ENCODE measurements at places on chromosomes 3 and 15.
A peak's percentile ranks its signal among the peaks of the same experiment; 100 is the strongest.

- peak; percentile 53 for DNase-seq
Measured at GRCh38 chr15:51751697-51752683, 593 bp downstream of the TMOD2 start.

DNA sequence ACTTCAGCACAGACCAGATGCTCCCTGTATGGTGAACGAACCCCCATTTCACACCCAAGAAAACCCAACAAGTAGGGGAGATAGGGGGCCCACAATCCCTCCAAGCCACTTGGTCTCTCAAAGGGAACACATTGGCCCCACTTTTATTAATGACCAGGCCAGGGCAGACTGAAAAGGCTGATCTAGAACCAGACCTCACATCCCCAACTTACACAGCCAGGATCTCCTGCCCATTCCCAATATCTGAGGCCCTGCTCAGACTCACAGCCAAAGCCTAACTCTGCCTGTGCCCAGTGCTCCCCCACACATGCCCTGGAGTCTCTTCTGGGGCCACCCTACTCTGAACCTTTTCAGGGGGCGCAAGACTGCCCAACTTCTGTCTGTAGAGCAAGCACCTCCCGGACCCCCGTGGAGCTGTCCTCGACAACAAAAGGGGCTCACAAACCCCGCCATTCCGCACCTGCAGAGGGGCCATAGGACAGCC lies 1.8 kb downstream of the PLXNB1 start:
- no peak for DNase-seq

GRCh38 chr3:76107935-76108570 lies 322.7 kb upstream of the ZNF717 start:
- DNase-seq: peak; percentile 23

GRCh38 chr15:63490345-63491034 lies 13.9 kb upstream of the USP3 start:
- DNase-seq: no peak

GRCh38 chr3:134933997-134934396 lies 138.9 kb downstream of the EPHB1 start:
- no peak for DNase-seq

DNA sequence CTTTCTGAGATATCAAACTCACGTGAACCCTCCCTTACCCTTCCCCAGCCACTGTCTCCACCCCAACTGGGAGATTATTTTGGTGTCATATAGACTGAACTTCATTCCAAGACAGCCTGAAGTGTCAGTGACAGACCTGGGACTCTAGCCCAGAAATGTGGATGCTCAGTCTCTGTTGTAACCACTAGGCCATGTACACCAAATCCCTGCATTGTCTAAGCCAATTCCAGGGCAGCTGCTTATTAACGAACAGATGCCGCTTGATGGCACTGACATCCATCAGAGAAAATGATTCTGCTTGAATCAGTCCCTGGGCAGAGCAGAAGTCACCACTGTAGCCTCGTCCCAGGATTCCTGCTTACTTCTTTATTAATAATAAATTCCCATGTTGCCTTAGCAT lies 305.5 kb downstream of the GRM7 start:
- no peak for DNase-seq

GRCh38 chr3:149657321-149657925 lies 402 bp downstream of the WWTR1 start:
- DNase-seq: no peak

- DNase-seq: no peak
Measured at GRCh38 chr3:155657161-155657560, 87.7 kb downstream of the PLCH1 start.

DNA sequence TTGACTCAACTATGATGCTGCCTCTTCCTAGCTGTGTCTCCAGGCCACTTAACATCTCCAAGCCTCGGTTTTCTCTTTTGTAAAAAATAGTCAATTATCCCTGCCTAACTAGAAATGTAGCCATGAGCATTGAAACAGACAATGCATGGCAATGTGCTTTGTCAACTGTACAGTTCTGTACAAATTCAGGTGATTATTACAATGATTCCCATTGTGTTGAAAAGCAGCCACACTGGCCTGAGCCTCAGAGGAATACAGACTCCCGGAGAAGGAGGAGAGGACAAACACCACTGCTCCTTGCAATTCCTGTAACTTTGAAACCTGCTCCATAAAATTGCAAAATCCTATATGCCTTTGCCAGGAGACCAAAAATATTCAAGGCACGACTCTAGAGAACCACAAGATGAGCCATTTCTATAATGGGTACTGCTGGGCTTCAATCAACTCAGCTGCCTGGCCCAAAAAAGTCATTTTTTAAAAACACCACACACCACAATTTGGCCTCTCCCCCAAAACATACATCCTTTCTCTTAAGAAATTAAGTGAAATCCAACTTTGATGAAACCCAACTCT lies 28.6 kb downstream of the DAPK2 start:
- DNase-seq: no peak

GRCh38 chr3:170448584-170448983 lies 29.9 kb downstream of the CLDN11 start:
- DNase-seq: no peak

DNA sequence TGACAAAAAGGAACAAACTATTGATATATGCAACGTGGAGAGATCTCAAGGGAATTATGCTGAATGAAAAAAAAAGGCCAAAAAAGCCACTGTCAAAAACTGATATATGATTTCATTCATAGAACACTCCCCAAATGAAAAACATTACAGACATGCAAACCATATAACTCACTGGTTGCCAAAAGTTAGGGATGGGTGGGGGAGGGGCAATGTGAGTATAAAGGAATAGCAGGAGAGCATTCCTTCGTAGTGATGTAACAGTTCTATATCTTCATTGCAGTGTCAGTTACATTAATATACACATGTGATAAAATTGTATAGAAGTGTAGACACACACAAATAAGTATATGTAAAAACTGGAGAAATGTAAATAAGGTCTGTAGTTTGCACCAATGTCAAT lies 12.2 kb downstream of the GBE1 start:
- DNase-seq: no peak

DNA sequence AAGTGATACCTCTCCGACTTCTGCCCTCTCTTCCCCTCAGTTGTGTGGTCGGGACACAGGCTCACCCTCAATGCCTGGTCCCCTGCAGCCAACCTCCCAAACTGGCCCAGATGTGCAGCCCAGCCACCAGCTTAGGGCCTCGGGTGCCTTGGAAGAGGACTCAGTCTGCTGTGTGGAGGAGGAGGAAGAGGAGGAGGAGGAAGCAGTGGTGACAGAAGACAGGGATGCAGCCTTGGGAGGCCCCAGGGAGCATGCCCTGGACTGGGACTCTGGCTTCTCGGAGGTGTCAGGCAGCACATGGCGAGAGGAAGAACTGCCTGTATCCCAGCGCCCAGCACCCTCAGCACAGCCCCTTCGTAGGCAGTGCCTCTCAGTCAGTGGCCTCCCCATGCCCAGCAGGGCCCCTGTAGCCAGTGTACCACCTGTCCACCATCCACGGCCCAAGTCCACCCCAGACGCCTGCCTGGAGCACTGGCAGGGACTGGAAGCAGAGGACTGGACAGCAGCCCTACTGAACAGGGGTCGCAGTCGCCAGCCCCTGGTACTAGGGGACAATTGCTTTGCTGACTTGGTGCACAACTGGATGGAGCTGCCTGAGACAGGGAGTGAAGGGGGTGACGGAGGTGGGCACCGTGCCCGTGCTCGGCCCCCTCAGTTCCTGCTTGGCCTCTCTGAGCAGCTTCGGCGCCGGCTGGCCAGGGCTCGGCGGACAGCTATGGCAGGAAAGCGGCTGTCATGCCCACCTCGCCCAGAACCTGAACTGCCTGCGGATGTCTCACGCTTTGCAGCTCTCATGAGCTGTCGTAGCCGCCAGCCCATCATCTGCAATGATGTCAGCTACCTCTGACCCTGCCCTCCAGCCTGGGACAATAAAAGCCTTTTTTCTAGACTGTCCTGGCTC lies 1.3 kb downstream of the INKA1 start:
- no peak for DNase-seq

GRCh38 chr15:70227147-70227546 lies 129.4 kb upstream of the TLE3 start:
- no peak for DNase-seq

GRCh38 chr3:189516039-189516438 lies 115.2 kb upstream of the TP63 start:
- DNase-seq: no peak

- no peak for DNase-seq
Measured at GRCh38 chr3:148789146-148789545, 38.5 kb upstream of the CPB1 start.

DNA sequence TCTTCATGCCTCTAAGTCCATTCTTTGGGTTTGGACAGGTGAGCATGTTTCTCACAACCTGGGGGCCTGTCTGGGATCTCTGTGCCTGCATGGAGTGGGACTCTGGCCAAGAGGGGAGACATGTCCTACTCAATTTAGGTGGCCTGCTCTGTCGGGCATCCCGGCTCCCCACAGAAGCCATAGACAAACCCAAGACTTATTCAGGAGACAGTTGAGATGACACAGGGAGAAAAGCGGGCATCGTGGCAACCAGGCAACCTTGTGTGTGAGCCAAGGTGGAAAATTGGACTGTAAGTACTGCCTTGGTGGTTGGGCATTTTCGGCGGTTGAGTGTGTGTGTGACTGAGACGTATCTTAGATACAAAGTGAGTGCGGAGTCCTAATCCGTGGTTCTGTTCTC lies 40.5 kb downstream of the PPCDC start:
- no peak for DNase-seq
